Esophagus squamous epithelium (tissue), 5 donors: ENCODE measurements at places on chromosomes 16 and 17.

- DNase-seq = no peak
Measured at GRCh38 chr17:74392848-74393247, 25.5 kb downstream of the GPR142 start.

- DNase-seq = no peak
Measured at GRCh38 chr16:68382296-68382718, 66.0 kb downstream of the SMPD3 start.

DNA sequence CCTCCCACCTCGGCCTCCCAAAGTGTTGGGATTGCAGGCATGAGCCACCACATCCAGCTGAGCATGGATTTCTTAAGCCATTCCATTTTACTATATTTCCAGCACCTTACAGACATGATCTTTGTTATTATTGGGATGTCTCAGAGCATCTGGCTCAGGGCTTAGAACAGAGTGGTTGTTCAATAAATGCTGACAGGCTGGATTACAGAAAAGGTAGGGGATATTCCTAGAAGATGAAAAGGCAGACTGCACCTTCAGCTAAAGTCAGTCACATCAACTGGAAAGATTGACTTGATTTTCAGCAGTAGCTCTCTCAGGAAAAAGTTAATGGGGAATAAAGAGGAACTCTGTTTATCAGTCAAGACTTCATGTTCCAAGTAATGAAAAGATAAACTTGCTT lies 360.3 kb upstream of the ERCC4 start:
- DNase-seq = no peak

- no peak for DNase-seq
Measured at GRCh38 chr16:18800775-18801144, 589 bp downstream of the ARL6IP1 start.

GRCh38 chr16:66298571-66299120 lies 67.8 kb upstream of the CDH5 start:
- no peak for DNase-seq

DNA sequence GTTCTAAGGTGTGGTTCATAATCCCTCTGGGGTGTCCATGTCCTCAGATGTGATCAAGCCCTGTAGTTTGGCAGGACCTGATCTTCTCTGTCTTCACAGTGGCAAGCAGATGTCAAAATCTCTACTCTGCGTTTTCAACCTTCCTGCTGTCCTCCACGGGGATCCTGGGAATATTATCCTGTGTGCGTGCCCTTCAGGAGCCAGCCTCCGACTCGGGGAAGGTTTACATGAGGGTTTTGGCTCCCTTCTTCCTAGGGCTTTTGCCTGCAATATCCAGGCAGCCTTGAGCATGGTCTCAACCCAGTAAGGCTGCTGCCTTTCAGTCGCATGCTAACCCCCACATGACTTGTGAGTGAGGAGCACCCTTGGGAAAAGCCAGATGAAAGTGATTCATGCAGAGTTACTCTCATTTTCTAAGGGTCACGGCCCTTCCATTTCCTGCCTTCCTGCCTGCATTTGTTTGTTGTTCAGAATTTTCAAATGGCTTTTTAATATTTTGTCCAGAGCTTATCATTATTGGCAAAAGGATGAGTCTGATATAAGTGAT lies 202.2 kb upstream of the CHMP6 start:
- DNase-seq = no peak

DNA sequence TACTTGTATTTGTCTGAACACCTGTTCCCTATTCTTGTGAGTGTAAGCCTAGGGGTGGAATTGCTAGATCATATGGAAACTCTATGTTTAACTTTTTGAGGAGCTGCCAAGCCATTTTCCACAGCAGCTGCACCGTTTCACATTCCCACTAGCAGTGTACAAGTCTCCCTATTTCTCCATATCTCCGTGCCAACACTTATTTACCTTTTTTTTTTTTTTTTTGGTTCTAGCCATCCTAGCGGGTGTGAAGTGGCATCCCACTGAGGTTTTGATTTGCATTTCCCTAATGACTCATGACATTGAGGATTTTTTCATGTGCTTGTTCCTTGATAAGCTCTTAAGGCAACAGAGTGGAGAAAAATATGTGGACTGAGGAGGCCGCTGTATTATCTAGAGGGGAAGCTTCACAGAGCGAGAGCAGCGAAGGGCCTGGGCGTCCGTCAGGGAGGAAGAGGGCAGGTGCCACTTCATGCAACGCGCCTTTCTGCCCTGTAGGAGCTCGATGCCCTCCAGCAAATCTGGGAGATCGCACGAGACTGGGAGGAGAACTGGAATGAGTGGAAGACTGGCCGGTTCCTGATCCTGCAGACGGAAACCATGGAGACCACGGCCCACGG lies 50.0 kb downstream of the DNAH2 start:
- DNase-seq = no peak

DNA sequence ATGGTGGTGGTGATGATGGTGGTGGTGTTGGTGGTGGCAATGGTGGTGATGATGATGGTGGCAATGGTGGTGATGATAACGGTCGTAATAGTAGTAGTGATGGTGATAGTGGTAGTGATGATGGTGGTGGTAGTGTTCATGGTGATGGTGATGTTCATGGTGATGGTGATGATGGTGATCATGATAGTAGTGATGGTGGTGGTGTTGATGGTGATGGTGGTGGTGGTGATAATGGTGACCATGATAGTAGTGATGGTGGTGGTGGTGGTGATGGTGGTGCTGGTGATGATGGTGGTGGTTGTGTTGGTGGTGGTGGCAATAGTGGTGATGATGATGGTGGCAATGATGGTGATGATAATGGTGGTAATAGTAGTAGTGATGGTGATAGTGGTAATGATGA lies 68.0 kb downstream of the SOX9 start:
- DNase-seq = no peak

DNA sequence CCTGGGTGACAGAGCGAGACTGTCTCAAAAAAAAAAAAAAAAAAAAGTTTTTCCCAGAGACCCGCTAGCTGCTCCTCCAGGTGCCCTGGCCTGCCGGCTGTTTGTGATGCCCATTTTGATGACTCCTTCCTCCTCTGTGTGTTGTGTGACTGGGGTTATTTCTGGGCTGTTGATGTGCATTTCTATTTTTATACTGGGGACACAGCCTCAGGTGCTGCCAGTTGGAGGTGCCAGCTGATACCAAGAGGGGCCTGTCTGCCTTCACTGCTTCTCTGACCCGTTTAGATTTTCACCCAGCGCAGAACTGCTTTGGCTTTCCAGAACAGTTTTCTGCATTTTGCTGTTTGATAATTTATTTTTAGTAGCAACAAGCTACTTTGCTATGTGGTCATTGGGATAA lies 6.7 kb downstream of the PLA2G15 start:
- DNase-seq = no peak

DNA sequence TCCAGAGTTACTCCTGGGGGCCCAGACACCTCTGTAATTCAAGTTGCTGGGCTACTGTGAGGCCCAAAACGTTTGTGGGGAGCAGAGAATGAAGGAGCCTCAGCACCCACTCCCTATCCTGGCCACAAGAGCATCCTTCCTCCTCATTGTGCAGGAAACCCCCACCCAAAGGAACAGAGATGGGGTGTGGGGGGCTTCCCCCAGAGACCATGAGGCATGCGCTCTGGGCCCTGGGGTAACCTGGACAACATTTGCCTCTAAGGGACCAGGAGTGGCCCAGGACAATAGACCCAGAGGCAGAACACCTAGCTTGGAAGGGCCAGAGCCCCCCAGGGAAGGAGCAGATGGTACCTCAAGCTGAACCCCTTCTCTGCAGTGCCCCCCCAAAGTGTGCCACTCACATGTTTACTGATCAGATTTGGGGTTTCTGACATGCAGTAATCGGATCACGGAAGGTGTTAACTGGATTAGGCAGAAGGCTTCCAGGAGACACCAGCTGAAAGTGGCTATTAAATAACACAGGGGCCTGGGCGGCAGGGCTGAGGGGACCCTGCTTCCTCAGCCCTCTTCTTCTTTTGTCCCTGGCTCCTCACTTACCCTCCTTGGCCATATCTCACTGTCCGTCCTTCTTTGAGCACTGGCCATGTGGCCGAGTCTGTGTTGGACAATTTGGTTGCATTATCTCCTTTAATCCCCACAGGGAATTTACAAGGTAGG lies 50.8 kb downstream of the SDK2 start:
- no peak for DNase-seq

- DNase-seq = no peak
Measured at GRCh38 chr16:87312008-87312407, 5.2 kb downstream of the C16orf95 start.

DNA sequence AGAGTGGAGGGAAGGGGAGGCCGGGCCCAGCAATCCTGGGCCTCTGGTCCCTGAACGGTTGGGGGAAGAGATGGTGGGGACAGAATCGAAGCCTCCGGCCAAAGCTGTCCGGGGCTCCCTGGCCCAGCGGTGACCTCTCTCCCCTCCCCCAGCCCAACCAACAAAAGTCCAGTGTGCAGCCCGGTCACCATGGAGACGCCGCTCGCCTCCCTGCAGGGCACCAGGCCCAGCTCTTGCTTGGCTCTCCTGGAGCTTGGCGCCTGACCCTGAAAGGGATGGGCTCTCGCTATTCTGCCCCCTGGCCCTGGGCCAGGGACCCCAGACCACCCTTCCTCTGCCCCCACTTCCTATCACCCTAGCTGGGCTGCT lies 1.3 kb downstream of the METRN start:
- DNase-seq = no peak

- DNase-seq = no peak
Measured at GRCh38 chr16:24931091-24931490, 84.1 kb downstream of the ARHGAP17 start.

DNA sequence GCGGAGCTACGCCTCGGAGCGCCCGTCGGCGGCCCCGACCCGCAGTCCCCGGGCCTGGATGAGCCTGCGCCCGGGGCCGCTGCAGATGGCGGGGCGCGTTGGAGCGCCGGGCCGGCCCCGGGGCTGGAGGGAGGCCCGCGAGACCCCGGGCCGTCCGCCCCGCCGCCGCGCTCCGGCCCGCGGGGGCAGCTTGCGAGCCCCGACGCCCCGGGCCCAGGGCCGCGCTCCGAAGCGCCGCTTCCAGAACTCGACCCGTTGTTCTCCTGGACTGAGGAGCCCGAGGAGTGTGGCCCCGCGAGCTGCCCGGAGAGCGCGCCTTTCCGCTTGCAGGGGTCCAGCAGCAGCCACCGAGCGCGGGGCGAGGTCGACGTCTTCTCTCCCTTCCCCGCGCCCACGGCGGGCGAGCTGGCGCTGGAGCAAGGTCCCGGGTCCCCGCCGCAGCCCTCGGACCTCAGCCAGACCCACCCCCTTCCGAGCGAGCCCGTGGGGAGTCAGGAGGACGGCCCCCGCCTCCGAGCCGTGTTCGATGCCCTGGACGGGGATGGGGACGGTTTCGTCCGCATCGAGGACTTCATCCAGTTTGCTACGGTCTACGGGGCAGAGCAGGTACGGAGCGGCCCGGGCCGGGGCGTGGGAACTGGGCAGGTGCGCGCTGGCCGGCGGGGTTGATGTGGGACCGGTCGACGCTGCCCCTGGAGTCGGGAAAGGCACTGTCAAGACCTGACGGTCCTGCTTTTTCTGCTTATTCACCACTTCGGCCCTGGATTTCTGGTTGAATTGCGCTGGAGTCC lies 861 bp downstream of the RAB11FIP3 start:
- no peak for DNase-seq

GRCh38 chr16:4891097-4891885 lies 44.0 kb downstream of the UBN1 start:
- DNase-seq = no peak

GRCh38 chr17:27320222-27320560 lies 26.3 kb downstream of the WSB1 start:
- no peak for DNase-seq

DNA sequence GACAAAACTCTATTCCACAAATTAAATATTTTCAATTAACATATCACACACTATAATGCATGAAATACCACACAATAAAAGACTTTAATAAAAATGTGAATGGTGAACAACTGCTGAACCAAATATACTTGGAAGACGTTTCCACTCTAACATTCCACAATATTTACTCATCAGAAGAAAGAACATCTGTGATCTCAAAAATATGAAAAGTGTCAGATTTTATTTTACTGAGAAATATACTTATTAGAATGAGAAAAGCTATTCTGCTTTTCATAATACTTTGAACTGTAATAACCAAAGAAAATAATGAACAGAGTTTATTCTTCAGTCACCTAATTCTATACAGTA lies 181.8 kb upstream of the AXIN2 start:
- no peak for DNase-seq

GRCh38 chr17:27575912-27576252 lies 55.1 kb upstream of the LGALS9 start:
- DNase-seq = no peak

DNA sequence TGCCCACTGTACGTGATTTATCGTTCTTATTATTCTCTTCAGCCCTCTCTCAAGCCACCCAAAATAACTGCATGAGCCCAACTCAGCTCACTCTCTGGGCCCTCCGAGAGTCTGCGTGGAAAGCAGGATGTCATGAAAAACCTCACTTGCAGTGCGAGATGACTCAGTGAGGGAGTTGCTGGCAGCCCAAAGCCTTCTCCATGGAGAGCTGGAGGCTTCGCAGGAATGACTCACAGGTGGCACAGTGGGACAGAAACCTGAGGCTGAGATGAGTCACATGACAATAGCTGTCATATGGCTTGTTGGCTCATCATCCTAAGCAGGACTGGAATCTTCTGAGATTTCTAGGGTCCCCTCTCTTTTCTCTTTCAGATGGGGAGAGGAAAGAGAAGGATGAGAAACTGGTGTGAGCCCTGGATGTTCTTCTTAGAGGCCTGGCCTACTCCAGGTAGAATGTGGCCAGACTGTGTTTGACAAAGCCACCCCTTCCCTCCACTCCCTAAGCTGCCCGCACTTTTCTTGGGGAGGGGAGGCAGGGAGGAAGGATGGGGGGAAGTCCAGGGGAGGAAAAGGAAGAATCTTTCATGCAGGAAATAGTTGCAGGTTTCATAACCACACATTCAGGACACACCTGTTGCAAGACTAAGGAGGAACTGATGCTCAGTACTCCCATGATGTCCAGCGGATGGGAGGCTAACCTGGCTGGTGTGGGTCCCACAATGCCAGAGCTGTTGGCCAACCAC lies 160.6 kb upstream of the RPL38 start:
- DNase-seq = no peak

- no peak for DNase-seq
Measured at GRCh38 chr17:73393381-73393780, 81.6 kb upstream of the CDC42EP4 start.

DNA sequence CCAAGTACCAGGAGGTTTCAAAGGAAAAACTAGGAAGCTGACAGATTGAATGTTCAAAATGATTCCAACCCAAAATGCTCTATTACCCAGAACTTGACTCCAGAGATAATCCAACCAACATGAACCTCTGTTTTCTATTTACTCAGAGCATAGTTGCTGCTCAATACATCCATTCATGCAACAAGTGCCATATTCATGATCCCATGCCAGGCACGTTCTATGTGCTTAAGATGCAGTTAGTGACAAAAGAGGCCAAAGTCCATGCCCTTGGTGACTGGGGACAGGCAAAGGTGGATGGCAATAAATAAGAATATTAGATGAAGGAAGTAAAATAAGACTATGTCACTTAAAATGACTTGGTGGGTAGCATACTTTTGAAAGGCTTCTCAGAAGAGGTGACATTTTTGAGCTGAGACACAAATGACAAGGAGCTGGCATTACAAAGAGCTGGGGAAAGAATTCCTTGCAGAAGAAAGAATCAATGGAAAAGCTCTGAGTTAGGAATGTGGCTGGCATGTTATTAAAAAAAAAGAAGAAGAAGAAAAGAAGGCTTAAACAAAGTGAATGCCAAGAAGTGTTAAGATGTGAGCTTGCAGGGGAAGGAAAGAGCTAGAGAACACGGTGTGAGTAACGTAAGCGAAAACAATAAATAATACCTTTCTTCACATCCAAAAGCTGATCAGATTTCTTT lies 34.5 kb downstream of the TOX3 start:
- no peak for DNase-seq
